Stimulated activated CD8-positive, alpha-beta memory T cell treated with anti-CD3 and anti-CD28 coated beads, Interleukin-4, amount 100 ng/mL, for 48 hours (primary cell): ENCODE measurements at places on chromosomes 7 and 10.

DNA sequence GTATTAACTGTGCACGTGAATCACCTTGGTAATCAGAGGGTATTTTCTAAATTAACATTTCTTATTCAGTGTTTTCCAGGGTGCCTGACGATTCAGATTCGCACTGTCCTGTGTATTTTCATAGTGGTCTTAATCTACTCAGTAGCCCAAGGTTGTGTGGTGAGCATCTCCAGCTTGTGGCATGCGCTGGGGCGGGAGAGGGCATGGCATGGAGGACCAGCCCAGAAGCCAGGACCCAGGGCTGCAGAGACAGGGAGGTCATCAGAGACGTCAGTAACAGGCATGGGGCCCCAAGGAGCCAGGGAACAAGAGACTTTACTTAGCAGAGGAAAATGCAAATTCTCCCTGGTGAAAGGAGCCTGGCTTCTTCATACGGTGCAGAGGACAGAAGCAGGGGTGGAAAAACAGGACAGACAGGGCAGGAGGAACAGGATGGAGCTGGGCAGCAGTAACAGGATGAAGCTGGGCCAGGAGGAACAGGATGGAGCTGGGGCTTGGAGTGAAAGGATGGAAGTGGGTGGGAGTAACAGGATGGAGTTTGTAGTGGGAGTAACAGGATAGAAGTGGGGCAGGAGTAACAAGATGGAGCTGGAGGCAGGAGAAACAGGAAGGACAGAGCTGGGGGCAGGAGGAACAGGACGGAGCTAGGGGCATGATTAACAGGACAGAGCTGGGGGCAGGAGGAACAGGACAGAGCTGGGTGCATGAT is 110.9 kb downstream of the ADCY1 start:
- no peak for DNase-seq

DNA sequence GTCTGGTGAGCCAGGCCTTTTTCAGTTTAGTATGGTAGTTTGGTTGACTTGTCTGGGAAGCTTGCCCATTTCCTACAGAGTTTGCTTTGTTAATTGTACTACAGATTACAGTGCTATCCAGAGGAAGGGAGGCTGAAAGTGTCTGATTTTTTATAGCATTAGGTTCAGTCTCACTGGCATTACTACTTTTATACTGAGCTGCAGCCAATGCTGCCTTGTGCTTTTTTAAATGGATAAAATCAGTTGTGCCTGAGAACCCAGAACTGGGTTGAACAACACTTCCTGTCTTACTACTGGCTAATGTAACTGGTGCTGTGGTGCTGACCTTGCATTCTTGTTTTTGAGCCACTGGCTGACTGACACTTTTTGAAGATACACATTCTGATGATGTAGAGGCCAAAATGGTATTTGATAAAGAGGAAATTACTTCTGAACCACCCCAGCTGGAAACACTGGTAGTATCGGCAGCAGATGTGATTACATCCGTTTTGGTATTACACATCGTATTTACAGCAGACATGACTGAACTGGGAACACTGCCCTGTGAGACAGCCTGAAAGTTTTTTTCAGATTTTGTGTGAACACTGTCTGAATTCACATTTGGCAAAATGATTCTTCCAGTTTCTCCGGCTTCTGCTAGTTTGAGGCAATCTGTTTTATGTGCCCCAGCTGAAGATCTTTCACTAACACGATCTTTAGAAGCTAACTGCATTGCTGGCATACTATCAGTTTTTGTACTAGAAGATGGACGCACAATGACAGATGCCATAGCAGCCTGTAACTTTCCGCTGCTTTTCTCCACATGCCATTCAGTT is 74.1 kb downstream of the NRBF2 start:
- no peak for DNase-seq

DNA sequence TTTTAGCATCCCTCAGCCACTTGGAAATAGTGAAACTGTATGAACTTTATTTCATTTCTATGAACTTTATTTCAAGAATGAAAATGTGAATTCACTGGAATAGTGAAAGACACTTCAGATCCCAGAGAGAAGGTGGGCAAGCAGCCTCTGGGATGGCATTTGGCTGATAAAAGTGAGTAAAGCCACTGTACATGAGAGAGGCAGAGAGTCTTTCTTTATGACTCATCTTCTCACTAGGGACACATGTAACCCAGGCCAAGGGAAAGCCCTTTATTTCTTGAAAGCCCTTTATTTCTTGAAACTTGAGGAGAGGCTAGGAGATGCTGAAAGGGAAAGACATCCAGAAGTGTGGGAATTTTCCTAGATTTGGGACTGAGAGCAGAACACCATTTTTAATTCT is 148.9 kb upstream of the SMIM30 start:
- DNase-seq: no peak

DNA sequence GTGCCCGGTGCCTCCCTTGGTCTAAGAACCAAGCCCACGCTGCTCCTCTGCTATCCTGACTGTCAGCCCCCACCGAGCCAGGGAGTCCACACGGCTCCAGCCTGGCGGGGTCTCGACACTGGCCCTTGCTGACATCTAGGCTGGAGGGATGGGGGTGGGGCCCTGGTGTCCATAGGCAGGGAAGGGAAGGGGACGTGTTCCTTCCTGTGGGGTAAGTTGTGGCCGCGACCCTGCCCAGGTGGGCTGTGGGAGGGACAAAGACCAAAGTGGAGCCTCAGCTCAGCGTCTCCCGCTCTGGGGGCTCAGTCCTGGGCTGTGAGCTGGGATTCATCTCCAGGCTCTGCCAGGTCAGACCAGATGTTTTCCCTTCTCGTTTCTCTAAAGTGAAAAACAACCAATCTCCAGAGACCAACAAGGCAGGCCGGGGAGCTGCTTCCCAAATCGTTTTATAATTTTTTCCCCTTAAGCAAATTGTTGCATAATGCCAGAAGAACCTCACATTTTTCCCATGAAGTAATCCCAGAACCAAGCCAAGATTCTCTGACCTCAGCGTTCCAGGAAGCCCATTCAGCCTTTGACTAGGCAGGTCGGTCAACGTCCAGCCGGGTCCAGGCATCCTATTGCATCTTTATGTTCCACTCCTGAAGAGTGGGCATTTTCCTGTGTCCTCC is 101.2 kb downstream of the RGS10 start:
- DNase-seq: no peak

GRCh38 chr7:931871-932650 is 22.4 kb downstream of the ADAP1 start:
- no peak for DNase-seq

DNA sequence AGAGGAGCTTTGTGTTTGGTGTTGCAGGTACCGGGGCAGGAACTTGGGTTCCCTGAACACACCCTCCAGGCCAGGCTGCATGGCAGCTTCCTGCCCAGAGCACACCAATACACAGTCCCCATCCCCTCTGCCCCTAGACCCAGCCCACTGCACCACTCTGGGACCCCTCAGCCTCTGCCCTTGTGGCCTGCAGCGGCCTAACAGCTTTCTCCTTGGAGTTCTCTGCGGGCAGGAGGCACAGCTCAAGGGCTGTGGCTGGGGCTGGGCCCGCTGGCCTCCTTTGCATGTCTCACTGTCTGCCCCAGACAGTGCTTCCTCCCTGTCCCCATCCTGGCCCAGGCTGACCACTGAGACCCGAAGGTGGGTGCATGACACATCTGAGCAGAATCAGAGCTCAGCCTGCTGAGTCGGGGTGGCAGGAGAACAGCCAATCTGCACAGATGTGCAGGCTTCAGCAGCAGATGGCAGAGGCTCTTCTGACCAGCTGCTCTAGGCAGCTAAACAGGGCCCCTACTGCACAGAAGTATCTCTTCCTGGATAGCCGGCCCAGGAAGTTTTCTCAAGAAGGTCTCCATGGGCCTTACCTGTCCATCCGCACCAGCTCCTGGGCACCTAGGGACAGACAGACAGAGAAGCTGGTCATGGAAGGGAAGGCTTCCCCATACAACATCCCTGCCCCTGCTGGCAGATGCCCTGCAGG is 20.8 kb downstream of the VSIR start:
- DNase-seq: no peak

- no peak for DNase-seq
Measured at GRCh38 chr10:69403519-69403918, 13.2 kb downstream of the TACR2 start.

DNA sequence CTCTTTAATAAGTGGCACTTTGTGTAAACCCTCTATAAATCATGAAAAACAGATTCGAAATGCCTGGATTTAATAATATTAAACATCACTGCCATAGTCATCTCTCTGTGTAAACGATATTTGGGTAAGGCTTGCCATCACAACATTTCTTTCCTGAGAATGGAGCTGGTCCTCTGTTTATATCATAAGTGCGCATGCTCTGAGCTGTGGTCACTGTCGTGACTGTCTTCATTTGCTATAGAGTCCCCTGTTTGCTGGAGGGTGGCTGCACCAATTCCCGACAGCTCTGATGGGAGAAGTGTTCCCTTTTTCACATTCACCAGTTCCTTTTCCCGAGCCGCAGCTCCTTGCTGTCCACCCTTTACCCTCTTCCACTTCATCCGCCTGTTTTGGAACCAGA is 50.4 kb upstream of the AGMO start:
- no peak for DNase-seq

GRCh38 chr10:72173619-72174296 is 42.1 kb upstream of the ANAPC16 start:
- no peak for DNase-seq

DNA sequence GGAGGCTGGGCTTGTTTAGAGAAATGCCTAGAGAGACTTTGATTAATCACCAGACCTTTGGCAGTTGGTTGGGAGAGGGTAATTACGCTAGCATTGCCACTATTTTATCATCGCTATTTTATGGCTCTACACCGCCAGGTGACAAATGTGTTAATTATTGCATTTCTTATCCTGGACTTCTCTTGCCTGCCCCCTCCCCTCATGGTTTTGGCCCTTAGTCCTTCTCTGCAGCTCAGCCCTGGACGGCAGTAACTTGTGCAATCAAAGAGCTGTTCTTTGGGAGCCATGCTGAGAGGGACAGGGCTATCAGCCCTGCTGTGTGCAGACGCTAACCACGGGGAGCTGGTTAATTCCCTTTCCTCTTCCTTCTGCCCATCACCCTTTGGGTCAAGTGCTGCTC is 585.0 kb downstream of the AUTS2 start:
- no peak for DNase-seq

DNA sequence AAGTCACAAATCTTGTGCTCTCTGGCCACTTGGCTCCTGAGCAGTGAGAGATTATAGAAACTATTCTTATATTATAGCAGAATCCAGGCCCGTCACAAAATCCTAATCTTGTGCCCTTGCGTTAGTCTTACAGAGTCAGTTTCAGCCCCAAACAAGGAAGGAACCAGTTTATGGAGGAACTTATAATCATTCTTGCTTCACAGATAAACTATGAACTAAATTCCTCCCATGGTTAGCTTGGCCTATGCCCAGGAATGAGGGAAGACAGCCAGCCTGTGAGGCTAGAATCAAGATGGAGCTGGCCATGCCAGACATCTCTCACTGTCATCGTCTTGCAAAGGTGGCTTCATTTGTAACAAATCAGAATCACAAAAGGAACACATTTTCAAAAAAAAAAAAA is 199.7 kb upstream of the PITRM1 start:
- DNase-seq: no peak

DNA sequence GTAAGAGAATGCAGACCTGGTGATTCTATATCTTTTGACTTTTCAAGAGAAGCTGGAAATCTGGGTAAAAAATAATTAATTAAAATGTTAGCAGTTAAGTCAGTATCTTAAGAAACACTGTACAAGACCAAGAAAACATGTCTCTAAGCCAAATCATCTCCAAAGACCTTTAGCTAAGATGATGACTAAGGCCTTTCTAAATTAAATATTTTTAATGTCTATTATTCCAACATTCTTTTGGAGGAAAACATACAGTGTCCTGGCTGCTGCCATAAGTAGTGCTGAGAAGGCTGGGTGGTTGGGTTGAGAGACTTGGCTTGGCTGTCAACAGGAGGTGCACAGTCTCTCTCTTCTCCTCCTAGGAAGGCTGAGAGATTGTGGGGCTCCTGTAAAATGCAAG is 20.3 kb downstream of the STARD3NL start:
- DNase-seq: no peak

DNA sequence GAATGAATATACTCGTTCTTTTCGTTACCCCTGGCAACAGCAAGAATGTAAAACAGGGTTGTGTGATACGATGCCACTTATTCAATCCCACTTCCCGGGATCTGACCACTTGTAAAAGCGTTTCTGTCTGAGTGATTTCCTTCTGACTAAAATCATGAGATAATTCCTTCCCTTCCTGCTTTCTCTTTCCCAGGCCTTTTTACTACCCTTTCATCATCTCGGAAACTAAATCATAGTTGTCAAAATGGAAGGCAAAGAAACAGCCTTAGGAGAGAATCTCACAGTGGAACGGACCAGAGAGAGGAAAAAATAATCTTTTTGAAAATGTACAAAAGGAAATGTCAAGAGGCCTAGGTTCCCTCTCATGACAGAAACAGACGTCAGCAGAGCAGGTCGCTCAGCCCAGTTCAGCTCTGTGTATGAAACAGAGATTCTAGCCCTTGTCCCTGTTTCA is 29.8 kb downstream of the DIP2C start:
- DNase-seq: no peak

- no peak for DNase-seq
Measured at GRCh38 chr7:27593226-27593625, 69.5 kb downstream of the HIBADH start.

- DNase-seq: no peak
Measured at GRCh38 chr10:72097448-72098300, 9.3 kb upstream of the SPOCK2 start.

- no peak for DNase-seq
Measured at GRCh38 chr7:133623721-133624120, 370.8 kb downstream of the EXOC4 start.

DNA sequence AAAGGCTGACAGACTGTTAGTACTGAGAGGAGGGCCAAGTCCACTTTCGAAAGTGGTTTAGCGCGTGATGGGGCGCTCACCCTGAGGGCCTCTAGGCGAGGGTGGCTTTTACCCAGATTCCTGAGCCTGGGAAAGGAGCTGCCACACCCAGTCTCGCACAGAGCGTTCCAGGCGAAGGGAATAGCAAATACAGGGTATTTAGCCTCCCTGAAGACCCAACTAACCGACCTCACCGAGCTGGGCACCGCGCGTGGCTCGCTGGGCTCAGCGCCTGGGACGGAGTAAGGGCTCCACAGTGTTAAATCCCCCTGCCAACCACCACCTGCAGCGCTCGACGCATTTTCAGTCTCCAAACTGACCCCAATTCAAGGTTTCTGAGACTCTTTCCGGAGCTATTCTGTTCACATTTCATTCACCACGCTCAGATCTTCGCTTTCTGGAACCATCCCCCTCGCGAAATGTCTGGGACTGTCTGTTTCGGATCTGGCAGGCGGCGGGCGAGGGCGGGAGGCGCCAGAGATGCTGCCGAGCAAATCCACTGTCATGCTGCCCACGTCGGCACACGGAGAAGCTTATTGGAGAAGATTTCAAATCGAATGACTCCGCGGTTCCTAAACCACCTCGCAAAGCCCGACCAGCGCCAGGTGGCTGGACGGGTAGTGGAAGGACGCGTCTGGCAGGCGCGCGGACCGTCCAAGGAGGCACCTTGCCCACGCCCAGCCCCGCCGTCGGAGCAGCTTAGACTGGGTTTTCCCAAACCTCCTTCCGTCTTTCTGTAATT is 1.4 kb upstream of the OSBPL3 start:
- peak; percentile 74 for DNase-seq

GRCh38 chr10:66095610-66096009 is 830.2 kb upstream of the LRRTM3 start:
- no peak for DNase-seq
